Activated CD4-positive, alpha-beta memory T cell treated with anti-CD3 and anti-CD28 coated beads, Interleukin-2, amount 10 ng/mL, durations not matched to agents 7 days and 5 days (primary cell): ENCODE measurements at places on chromosomes 13 and 19.
A peak's percentile ranks its signal among the peaks of the same experiment; 100 is the strongest.

- no peak for DNase-seq
Measured at GRCh38 chr13:100291624-100292023, 202.7 kb downstream of the PCCA start.

- DNase-seq, result no peak
Measured at GRCh38 chr19:39970425-39970674, 615 bp upstream of the PSMC4 start.

GRCh38 chr13:30796631-30797601 lies 61.6 kb downstream of the ALOX5AP start:
- DNase-seq, result no peak

GRCh38 chr13:80551650-80552497 lies 210.9 kb upstream of the SPRY2 start:
- no peak for DNase-seq

DNA sequence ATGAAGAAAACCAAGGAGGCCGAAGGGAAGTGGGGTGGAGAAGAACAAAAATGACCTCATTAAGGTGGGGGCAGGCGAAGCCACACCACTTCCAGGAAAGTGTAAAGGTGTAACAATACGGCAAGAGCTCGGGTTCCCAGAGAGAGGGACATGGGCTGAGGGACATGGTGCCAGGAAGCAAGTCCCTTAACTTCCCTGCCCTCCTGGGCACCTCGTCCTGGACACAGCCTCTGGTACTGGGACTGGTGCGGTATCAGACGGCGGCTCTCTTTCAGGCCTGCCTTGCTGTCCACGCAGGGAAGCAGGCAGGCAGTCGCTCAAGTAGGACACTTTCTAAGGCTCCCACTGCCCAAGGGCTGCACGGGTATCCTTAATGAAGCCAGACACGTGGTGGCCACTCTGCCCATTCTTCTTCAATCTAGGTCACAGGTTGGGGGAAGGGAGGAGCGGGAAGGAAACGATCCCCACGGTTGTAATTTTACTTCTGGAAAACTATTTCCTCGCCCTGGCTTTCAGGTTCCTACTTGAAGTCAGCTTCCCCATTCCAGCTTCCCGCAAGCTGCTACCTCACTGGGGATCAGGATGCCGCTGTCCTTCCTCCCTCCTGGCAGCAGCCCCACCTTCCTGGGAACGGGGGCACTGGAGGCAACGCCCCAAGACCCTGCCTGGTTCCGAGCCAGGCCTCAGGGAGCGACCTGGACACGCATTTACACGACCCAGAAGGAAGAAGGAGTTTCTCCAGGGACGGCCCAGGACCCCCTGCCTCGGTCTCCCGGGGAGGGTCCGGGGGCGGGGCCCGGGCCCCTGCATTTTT lies 1.2 kb downstream of the AP3D1 start:
- DNase-seq, result peak; percentile 48

DNA sequence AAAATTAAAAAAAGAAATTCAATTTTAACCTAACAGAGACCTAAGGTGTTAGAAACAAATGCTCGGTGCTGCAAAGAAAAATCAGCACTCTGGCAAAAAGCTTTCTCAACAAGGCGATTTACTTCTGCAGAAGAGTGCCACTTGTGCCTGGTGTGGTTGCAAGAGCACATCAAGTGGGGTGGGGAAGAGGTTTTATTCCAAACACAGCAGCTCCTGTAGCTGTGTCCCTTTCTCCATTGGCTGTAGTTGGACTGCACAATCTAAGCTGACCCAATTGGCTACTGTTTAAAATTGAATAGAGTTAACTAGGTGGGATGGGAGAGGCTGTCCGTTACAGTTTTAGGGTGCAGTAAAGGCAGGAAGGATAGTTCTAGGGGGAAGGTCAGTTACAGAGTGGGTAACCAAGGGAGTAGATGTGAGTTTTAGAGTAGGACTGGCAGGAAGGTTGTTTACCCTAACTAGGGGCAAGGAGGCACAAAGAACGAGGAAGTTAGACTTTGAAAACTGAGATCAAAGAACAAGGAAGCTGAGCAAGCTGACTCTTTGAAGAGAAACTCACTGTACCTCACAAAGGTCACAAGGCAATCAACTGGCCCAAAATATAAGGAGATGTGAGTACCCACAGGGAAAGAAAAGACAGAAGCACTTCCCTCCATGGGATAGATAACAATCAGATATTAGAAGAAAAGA lies 145.7 kb downstream of the LIG4 start:
- DNase-seq, result no peak

DNA sequence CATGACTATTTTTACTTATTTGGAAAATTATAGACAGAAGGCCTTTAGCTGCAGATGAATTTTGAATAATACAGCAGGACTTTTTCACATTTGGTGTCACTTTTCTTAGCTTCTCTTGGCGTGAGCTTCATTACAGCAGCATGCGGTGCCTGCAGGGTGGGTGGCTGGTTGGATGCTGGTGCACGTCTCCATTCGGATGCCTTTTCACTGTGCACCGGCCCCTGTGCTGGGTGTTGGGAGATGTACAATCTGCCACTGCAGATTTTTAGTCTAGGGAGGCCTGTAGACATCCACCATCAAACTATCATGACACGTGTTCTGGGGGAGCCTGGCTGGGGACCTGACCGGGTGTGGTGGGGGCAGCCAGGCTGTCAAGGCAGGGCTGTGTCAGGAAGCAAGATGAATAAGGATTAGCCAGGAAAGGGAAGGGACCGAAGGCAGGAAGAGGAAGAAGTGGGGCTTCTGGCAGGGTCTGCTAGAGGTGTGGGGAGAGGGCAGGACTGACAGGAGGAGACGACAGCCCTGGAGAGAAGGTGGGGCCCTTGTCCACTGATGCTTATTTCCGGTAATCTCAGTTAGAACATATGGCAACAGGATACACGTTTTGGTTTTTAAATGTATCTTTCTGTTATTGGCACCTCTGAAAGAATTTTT lies 88.8 kb downstream of the ARHGEF7 start:
- DNase-seq, result no peak

- DNase-seq, result peak; percentile 26
Measured at GRCh38 chr19:58001895-58002369, 688 bp downstream of the ZNF606 start.

DNA sequence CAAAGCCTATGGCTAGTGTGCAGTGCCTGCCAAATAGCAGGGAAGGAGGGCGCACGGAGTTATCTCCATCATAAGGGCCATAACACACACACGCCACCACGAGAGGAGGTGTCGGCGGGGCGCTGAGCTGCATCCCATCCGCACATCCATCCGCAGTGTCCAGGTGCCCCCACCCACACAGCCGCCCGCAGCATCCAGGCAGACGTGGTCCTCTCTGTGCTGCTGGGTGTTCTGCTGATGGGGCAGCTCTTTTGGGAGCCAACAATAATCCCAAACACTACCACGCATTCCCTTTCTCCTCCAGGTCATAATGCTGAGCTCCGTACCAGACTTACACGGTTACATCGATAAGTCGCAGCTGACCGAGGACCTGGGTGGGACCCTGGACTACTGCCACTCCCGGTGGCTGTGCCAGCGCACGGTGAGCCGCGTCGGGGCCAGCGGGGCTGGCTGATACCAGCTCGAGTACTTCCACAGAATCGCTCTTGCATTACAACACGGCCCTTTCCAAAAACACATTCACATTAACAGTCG lies 41.5 kb upstream of the F7 start:
- no peak for DNase-seq

GRCh38 chr13:95246292-95247082 lies 54.8 kb downstream of the ABCC4 start:
- DNase-seq, result no peak

DNA sequence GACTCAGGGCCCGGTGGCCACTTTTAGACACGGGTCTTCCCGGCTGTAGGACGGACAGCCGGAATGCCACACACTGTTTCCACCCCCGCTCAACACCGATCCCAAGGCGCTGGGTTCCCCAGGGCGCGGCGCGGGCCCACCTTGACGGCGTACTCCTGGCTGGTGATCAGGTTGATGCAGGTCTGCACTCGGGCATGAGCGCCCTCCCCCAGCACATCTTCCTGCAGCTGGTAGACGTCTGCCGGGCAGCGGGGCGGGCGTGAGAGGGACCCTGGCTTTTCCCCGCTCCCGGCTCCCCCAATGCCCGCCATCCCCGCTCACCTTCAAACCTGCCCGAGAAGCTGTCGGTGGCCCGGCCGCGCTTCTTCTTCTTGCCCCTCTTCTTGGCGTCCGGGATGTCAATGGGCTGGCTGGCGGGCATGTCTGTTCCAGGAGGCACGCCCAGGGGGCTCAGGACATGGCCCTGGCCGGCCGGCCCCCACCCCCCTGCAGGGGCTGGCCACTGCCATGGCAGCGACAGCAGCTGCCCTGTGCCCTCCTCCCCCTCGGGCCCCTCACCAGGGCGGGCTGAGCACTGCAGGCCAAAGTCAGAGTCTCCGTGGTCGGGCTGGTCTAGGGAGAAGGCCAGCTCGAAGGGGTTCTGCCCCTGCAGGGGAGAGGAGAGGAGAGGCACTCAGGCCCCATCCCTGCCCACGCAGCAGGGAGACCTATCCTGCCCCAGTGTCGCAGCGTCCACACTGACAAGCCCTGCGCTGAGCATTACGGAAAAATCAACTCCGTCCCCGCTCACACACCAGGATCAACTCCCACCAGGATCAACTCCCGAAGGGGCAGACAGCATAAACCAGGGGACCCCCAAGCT lies 4.8 kb downstream of the MKNK2 start:
- no peak for DNase-seq

GRCh38 chr13:100399455-100399854 lies 189.1 kb downstream of the GGACT start:
- DNase-seq, result no peak
